T-helper 2 cell (primary cell): ENCODE measurements at places on chromosomes 16 and 17.

GRCh38 chr16:31420037-31420436 is 8.1 kb downstream of the COX6A2 start:
- no peak for DNase-seq

- no peak for DNase-seq
Observed at GRCh38 chr17:80677214-80677756, 132.6 kb downstream of the RPTOR start.

DNA sequence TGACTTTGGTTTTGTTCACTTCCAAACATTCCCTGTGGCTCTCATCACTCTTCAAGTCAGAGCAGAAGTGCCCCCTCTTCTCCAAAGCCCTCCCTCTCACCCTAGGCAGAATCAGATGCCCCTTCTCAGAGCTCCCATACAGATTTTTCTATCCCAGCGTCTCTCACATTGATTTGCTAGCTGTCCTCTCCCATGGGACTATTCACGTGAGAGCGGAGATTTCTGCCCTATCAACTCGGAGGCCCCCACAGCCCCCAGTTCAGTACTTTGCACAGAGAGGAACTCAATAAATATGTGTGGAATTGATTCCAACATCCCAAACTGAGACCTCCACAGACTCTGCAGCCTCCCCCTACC is 182.6 kb downstream of the C16orf78 start:
- DNase-seq: no peak

- DNase-seq: peak; percentile 25
Observed at GRCh38 chr17:10844621-10845387, 6.9 kb upstream of the PIRT start.

DNA sequence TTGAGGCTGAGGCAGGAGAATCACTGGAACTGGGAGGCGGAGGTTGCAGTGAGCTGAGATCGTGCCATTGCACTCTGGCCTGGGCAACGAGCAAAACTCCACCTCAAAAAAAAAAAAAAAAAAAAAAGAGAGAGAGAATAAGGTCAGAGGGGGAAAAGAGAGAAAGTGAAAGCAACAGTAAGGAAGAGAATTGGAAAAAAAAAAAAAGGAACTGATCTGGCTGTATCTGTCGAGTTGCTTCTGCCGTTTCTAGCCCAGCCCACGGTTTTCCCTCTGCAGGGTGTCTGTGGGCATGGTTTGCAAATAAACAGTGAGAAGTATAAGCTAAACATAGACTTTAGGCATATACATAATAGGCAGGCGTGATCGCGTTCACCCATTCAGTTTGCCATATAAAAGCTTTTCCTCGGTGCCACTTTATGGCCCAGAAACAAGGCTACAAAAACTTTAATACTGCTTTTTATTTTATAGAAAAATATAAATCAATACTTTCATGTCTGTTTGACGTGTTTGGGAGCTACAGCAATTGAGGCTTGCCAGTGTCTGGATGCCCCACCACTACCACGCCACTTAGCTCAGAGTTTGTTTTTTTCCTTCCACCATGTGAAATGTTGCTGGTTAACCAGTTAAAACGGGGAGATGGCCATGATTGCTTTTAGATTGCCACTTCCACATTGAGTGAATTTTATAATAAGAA is 436.7 kb downstream of the MAF start:
- DNase-seq: no peak

DNA sequence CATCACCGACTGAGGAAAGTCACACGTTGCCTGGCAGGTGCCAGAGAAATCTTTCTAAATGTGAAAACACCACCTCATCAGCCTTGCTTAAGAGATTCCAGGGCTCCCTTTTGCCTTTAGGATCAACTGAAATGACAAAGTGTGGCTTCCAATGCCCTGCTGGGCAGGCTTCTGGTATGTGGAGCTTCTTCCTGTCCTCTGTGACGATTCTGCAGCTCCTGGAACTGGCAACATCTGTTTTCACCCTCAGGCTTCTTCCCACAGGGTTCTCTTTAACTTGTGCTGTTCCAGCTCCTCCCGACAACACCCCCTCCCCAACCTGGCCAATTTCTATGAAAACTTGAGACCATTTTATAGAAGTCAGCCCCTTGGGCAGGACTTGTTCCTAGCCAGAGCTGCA is 4.8 kb upstream of the ZDHHC1 start:
- DNase-seq: no peak

GRCh38 chr17:56594320-56595107 is 1.0 kb downstream of the NOG start:
- DNase-seq: no peak

DNA sequence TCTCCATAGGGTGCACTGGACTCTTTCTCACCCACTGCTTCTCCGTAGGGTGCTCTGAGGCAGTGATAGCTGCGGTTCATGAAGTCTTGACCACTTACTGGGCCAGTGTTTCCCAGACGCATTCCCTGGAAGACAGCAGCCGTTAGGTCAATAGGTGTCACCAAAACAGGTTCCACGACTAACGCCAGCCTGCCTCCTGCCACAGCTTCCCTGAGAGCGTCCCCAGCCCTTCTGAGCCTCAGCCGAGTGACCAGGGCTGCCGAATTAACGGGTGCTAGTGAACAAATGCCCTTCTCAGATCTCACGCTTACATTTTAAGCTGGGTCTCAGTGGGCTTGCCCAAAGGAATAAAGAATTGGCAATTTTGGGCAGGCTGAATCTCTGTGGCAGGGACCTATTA is 188.7 kb upstream of the TNRC6C start:
- DNase-seq: no peak

DNA sequence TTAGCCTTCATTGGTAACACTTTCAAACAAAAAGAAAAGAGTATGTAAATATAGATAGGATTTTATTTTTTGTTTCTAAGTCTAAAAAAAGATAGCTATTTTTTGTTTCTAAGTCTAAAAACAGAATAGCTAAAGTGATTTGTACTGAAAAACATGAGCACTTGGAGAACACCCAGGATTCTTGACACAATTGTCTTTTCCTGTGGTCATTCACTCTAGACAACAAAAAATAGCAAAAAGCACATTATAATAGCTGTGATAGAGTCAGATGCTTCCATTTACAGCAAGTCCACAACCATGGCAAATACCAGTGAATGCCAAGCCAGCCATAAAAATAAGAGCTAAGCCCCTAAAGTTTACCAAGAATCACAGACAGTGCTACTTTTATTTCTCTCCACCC is 36.7 kb downstream of the SKAP1 start:
- no peak for DNase-seq

GRCh38 chr17:512926-513325 is 160.3 kb upstream of the RPH3AL start:
- no peak for DNase-seq

DNA sequence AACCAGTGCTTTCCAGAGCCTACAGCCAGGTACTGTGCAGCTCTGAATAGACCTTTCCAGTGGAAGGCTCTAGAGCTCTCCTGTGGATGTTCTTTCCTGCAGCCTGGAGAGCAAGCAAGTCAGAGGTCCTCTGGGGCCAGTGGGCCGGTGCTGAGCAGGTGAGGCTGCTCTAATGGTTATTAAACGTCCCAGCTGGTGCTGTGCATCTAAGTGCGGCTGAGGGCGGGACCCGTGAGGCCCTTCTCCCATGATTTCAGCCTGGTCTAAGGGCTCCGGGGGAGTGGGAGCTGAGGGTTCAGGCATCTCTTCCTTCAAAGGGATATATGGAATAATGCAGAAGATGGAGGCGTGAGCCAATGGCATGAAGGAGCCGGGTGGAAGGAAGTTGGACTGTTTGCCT is 83.7 kb upstream of the SDK2 start:
- DNase-seq: no peak

DNA sequence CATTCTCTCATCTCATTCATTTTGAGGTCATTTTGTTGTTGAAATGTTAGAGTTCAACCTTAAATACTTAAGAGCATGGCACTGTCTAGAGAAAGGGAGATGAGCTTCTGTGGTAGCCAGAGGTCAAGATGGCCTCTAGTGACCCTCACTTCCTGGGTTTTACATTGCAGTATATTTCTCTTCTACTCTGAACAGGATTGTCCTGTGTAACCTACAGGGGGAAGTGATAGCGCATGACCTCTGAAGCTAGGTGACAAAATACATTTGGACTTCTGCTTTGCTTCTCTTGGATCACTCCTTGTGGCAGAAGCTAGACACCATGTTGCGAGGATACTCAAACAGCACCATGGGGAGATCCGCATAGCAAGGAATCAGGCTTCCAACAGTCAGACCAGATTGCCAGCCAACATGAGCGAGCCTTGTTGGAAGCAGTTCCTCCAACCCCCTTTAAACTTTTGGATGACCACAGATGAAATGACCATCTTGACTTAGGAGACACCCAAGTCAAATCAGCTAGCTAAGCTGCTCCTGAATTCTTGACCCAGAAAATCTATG is 748.4 kb downstream of the MAF start:
- DNase-seq: no peak

GRCh38 chr17:15446036-15446435 is 21.4 kb downstream of the CDRT4 start:
- DNase-seq: no peak
